Amniotic stem cell (primary cell): ENCODE measurements at places on chromosomes 1 and 21.

DNA sequence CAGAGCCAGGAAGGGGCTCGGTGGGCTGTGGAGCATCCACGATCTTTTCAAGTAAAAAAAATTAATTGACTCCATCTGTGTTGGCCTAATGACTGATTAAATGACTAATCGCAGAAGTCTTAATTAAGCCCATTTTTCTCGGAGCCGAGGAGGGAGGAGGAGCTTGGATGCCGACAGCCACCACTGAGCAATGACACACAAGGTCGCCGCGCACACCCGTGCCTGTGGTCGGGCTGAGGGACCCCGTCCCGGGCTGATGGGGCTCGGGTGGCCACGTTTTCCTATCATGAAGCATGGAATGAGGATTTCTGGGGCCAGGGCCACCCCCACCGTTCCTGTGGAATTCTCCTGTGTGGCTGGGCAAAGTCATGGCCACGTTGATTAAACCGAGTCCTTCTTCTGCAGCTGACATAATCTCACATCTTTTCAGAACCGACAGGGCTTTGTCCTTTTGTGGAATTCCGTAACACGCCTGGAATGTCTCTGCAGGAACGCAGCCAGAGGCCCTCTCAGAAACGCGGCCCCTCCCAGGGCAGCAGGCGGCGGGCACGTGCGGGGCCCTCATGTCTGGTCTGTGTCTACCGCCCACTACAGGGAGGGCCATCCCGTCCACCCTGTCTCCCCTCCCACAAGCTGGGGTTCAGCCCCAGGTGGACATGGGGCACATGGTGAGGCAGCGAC is 60.7 kb downstream of the MORN1 start:
- DNase-seq = peak; percentile 12

DNA sequence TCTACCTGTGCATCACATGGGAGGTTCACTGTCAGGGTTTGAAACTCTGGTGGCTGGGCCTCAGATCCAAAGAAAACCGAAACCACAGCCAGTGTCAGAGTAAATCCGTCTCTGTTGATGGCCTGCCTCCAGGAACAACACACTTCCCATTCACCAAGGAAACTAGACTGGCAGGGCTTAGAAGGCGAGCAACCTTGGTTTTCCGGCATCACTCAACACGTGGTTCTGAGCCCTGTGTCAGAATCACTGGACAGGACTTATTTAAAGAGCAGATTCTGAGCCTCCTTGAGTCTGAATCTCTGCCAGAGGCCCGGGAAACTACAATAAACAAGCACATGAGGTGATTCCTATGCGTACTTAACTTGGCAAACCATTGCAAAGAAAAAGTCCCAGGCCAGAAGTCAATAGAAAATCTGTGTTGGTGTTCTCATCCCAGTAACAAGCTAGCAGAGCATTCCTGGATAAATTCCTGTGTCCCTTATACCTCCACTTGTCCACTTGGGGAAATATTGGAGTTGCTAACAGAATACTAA is 70.0 kb downstream of the KCTD3 start:
- DNase-seq = peak; percentile 58

DNA sequence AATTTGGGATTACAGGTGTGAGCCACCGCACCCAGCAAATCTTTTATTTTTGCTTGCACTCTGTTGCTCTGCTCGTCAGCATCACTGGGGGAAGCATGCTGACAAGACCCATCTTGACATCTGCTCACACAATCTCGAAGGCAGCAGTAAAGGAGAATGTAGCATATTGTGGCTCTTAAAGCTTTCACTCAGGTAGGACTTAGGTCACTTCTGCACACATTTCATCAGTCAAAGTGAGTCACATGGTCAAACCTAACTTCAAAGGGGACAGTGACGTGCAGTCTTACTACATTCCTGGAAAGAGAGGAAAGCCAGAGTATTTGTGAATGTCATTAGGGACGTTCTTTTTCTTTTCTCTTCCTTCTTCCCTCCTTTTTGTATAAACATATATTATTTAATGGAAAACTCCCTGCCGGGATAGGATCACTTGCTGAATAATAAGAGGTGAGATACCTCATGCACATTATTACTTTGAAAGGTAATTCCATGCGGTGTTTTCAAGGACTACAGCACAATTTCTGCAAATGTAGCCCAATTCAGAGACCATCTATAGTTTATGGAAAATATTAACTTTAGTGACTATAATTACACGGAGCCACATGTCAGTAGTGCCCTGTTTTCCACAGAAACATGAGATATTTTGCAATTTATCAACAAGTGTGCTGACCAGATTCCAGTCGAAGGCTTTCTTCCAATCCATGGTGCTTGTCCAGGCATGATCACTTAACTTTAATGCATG is 19.3 kb upstream of the ACBD6 start:
- DNase-seq = no peak

DNA sequence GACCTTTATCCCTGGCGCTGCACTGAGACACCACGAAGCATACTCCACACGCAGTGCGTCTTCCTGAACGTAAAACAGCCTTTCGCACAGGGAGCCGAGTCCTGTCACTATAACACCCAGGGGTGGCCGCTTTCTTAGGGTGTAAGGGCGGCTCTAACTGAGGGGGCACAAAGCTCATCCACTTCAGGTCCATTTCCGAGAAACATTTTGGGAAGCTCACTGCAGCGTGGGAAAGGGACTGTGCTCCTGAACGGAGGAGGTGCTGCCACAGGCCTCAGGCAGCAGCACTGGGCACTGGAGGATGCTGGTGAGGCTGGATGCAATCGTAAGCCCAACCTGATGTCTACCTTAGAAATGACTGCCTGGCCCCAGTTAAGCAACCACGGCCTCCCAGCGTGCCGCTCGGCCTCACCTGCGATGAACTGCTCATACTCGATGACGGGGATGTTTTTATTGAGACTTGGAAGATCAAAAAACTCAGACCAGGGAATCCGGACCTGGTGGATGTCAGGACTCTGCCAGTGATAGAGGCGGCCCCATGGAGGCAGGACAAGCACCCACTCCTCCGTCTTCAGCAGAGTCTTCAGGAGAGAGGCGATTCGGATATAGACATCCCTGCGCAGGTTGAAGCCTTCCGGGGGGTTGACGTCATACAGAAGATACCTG is 2.3 kb downstream of the POFUT2 start:
- no peak for DNase-seq

GRCh38 chr1:37817481-37817880 is 9.5 kb upstream of the YRDC start:
- DNase-seq = no peak
